ENCODE measurements at places on chromosomes 1 and 21. TPM values are rescaled to one million over a fixed set of nuclear protein-coding genes. Genes with fewer than 3 reads are reported as not detected.

- no peak for DNase-seq
- no peaks in the 10 kb centered on the region for H3K36me3 ChIP-seq
- H3K4me1 ChIP-seq, result no peaks in the 10 kb centered on the region
- peaks cover 27% of the 10 kb centered on the region for H3K27me3 ChIP-seq
- no peak overlapping the region for H3K27ac ChIP-seq
- H3K4me3 ChIP-seq, result no peak overlapping the region
Observed at GRCh38 chr1:67224856-67225255, 58.6 kb downstream of the IL23R start.

Gene CIART
- 8.7 TPM for total RNA-seq

- H3K27me3 ChIP-seq, result peaks cover 8% of the 10 kb centered on the region
- DNase-seq, result no peak
- peak overlapping the region; percentile 89 for H3K4me3 ChIP-seq
Observed at GRCh38 chr1:45206808-45207623, 611 bp upstream of the ZSWIM5 start.

GRCh38 chr1:172654535-172654934 lies 4.4 kb upstream of the FASLG start:
- DNase-seq, result no peak
- peaks cover 9% of the 10 kb centered on the region for H3K4me1 ChIP-seq
- H3K27me3 ChIP-seq, result no peaks in the 10 kb centered on the region
- H3K4me3 ChIP-seq, result no peak overlapping the region

DNA sequence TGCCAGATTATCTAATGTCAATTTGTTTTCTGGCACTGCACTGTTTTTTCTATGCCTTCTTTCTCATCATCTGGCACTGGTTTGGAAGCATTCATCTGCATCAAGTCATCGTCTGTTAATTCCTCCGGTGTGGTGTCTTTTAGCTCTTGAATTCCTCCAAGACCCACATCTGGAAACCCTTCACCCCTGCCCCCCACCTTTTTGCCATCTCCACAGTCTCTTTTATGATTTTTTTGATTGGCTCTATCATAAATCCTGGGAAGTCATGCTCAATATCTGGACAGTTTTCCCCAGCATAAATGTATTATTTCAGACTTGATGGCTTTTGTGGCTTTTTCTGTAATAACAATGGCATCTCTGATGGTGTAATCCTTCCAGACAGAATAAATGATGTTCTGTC lies 10.4 kb upstream of the KCNK1 start:
- peaks cover 5% of the 10 kb centered on the region for H3K27me3 ChIP-seq
- H3K36me3 ChIP-seq, result no peaks in the 10 kb centered on the region
- no peak overlapping the region for H3K27ac ChIP-seq
- no peak overlapping the region for H3K4me3 ChIP-seq
- no peak for DNase-seq
- H3K4me1 ChIP-seq, result no peaks in the 10 kb centered on the region

DNA sequence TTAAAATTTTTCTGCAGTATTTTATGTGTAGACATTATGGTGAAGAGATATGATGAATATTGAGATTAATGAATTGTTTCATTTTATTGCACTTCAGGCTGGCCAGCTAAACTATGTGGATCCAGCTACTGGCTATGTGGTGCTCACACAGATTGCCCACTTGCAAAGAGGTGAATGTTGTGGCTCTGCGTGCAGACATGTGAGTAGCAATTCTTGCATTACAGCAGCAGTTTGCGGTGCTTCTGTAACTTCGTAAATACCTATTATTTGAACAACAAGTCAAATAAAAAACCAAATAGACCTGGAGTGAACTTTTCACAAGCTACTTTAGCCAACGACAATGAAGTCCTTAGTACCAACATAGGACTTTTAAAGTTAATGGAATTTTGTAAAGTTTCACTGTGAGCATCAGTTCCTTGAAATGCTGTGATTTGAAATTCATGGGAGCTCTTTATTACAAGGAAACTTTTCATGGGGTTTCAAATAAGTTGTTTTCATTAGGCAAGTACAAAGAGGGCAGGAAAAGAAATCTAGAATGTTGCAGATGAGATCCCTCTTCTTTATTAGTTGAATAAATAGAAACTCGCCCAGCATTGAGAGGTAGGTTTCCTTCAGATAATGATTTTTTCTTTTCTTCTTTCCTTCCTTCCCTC lies 3.4 kb downstream of the C1orf53 start:
- no peak for DNase-seq
- H3K27ac ChIP-seq, result no peak overlapping the region
- peaks cover 70% of the 10 kb centered on the region for H3K27me3 ChIP-seq
- peaks cover 30% of the 10 kb centered on the region for H3K4me1 ChIP-seq
- no peak overlapping the region for H3K4me3 ChIP-seq
- no peaks in the 10 kb centered on the region for H3K36me3 ChIP-seq

- DNase-seq, result no peak
- H3K4me3 ChIP-seq, result no peak overlapping the region
- no peak overlapping the region for H3K27ac ChIP-seq
- no peaks in the 10 kb centered on the region for H3K36me3 ChIP-seq
- H3K4me1 ChIP-seq, result no peaks in the 10 kb centered on the region
Observed at GRCh38 chr1:165075725-165076370, 280.7 kb downstream of the LMX1A start.

- no peak overlapping the region for H3K4me3 ChIP-seq
- no peak overlapping the region for H3K27ac ChIP-seq
- DNase-seq, result no peak
- H3K36me3 ChIP-seq, result no peaks in the 10 kb centered on the region
Observed at GRCh38 chr1:22557341-22557950, 5.8 kb upstream of the EPHA8 start.

Gene HCRTR1
- 0.44 TPM for total RNA-seq

- no peak overlapping the region for H3K27ac ChIP-seq
- no peaks in the 10 kb centered on the region for H3K4me1 ChIP-seq
- DNase-seq, result no peak
- no peak overlapping the region for H3K4me3 ChIP-seq
Observed at GRCh38 chr1:64790832-64791487, 46.1 kb downstream of the RAVER2 start.

Gene KRTAP19-3
- total RNA-seq, result not detected

DNA sequence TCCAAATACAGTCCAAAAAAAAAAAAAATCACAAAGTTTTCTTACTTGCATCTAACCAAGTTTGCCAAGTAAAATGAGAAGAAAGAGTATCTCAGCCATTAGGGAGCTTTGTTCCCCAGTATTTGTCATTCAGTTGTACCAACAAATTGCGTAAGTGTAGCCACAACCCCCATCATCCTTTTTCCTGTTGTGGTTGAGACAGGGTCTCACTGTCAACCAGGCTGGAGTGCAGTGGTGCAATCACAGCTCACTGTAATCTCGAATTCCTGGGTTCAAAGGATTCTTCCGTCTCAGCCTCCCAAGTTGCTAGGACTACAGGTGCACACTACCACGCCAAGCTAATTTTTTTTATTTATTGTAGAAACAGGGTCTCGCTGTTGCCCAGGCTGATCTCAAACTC lies 9.5 kb downstream of the STX6 start:
- no peaks in the 10 kb centered on the region for H3K27me3 ChIP-seq
- DNase-seq, result no peak
- H3K27ac ChIP-seq, result no peak overlapping the region
- peaks cover 31% of the 10 kb centered on the region for H3K4me1 ChIP-seq
- no peak overlapping the region for H3K4me3 ChIP-seq
- H3K36me3 ChIP-seq, result no peaks in the 10 kb centered on the region

All from left ventricle myocardium inferior (tissue), 1 donor.